SK-N-SH treated with all-trans-retinoic acid at 6 μM for 48 hours (cell line): ENCODE measurements at places on chromosomes 2 and 18.
A peak's percentile ranks its signal among the peaks of the same experiment; 100 is the strongest.

DNA sequence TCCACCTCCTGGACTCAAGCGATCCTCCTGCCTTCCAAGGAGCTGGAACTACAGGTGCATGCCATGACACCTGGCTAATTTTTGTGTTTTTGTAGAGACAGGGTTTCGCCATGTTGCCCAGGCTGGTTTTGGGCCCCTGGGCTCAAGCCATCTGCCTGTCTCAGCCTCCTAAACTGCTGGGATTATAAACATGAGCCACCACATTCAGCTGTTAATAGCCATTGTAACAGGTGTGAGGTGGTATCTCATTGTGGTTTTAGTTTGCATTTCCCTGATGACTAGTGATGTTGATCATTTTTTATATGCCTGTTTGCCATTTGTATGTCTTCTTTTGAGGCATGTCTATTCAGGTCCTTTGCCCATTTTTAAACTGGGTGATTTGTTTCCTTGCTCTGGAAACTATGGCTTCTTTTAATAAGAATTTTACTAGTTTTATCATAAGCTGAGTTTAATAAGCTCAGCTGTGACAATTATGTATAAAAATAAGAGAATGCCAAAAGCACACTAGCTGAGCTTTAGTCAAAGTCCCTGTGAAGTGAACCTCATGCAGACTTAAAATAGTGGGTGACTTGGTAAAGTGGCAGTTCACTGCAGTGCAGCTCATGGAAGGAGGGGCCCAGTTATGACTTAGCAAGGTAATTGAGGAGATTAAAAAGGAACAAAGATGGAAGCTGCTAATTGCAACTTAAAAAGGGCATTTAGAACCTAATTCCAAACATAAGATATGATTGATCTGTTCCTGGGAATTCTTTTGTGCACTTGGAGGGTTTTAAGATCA is 465.1 kb downstream of the TGIF1 start:
- ATAC-seq = no peak

DNA sequence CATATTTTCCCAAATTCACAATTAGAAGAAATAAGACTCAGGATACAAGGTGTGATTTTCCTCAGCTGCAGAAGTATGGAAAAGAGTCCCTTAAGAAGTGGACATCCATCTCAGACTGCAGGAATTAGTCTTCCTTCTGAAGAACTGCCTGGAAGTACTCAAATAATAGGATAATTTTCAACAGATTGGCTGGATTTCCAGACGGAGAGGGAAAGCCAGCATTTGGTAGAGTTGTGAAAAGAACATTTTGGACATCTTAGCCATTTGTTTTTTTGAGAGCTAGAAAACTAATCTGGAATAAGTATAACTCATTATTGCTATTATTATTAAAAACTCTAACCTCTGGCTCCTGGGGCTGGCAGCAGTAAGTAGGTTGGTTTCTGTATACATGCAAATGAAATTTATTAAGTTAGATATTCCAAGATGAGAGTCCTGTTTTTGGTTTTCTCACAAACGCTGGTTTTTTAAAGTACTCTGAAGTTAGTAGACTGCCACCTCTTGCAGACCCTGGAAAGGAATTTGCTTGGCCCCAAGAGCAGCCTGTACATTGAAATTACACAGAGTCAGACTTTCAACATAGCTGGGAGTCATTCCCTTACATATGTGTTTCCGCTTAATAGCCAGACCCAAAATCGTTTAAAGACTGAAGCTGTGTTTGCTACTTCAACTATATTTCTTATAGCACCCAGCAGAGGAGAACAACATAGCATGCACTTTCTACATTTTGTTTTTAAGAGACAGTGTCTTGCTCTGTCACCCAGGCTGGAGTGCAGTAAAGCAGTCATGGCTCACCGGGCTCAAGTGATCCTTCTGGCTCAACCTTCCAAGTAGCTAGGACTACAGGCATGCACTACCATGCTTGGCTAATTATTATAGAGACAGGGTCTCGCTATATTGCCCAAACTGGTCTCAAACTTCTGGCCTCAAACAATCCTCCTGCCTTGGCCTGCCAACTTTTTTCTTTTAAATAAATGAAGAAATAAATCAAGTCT is 142.4 kb downstream of the THADA start:
- ATAC-seq = no peak

- ATAC-seq = no peak
These were observed 103.9 kb upstream of the PPP1CB start for GRCh38 chr2:28647682-28648081.

- no peak for ATAC-seq
These were observed 13.6 kb downstream of the COL4A4 start for GRCh38 chr2:227150222-227150936.

DNA sequence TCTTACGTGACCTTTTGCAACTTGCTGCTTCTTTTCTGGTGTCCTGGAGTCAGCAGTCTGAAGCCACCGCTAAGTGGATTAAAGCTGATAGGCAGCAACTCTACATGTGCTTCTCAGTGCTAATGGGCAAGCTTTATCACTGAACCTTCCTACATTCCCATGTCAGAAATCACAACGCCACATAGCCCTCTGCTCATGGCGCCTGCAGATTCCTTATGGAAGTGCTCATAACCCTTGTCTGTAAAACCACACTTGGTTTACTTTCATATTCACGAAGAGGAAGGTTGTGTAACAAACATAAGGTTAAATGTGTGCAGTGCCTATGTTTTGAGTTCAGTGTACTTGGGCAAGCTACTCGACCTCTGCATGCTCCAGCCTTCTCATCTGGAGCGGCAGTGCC is 319.8 kb downstream of the FBXO15 start:
- peak; percentile 49 for ATAC-seq

DNA sequence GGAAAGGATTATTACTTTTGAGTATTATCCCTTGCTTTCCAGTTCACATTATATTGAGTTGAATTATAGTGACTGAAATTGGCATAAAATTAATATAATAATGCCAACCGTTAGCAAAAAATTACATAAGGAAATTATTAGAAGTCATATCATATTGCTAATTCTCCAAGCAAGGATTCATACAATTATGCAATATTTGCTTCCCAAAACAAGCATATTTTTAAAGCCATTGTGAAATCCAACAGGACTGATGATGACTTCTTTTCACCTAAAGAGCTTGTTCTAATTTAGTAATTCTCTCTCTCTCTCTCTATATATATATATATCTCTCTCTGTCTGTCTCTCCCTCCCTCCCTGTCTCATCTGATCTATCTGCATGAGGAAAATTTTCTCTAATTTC is 283.5 kb downstream of the DSEL start:
- ATAC-seq = no peak
